ENCODE measurements at places on chromosomes 13 and 19.

GRCh38 chr19:52724701-52725514 lies 9.9 kb downstream of the ZNF611 start:
- no peak for DNase-seq

DNA sequence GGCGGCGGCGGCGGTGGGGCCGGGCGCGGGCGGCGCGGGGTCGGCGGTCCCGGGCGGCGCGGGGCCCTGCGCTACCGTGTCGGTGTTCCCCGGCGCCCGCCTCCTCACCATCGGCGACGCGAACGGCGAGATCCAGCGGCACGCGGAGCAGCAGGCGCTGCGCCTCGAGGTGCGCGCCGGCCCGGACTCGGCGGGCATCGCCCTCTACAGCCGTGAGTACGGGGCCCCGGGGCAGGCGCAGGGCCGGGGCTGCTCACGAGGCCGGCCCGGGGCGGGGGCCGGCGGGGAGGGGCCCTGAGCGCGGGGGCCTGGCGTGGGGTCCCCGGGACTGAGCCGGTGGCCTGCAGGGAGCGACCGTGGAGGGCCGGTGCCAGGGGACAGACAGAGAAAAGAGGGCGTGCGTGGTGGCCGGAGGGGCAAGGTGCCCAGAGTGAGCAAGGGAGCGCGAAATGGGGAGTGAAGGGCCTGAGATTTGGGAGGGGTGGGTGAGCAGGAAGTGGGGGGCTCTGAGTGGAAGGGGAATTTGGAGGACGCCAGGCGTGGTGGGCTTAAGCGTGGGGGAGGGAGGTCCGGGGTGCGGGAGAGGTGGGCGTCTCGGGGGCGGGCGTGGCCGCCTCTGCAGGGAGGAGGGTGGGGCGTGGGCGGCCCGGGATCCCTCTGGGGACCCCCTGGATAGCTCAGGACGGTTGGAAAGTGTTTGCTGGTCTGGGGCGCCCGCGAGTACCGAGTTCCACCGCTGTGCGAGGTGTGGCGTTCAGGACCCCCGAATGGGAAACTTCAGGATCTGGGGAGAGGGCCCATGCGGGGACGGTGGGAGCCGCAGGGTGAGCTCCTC lies 575 bp downstream of the CARM1 start:
- DNase-seq: no peak

GRCh38 chr13:75170311-75170710 lies 311.7 kb downstream of the TBC1D4 start:
- no peak for DNase-seq

GRCh38 chr13:44045180-44045562 lies 165.5 kb downstream of the LACC1 start:
- DNase-seq: no peak

DNA sequence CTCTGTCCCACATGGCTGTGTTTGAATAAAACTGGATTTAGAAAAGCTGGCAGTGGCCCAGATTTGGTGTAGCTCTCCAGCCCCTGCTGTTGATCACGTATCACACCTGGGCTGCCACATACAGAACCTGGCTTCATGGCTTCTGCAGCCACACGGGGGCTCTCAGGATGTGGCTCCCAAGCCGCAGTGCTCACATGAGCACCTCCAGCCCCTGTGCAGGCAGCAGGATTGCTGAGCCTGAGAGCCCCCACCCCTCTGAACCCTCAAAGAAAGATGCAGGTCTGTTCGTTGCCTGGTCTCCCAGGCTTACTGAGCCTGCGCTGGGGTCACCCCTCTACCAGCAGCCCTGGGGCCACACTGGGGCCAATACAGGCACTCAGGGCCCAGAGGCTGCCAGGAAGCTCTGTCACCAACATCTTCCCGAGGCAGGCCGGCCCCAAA lies 2.7 kb downstream of the PLEKHF1 start:
- no peak for DNase-seq

DNA sequence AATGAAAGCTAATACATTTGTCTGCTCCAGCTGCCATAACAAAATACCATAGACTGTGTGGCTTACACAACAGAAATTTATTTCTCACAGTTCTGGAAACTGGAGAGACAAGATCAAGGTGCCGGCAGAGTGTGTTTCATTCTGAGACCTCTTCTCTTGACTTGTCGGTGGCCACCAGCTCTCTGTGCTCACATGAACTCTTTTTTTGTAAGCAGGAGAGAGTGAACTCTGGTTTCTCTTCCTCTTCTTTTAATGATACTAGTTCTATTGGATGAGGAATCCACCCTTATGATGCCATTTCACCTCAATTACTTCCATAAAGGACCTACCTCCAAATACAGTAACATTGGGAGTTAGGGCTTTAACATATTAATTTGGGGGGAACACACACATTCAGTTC lies 11.7 kb downstream of the KCTD12 start:
- DNase-seq: no peak

DNA sequence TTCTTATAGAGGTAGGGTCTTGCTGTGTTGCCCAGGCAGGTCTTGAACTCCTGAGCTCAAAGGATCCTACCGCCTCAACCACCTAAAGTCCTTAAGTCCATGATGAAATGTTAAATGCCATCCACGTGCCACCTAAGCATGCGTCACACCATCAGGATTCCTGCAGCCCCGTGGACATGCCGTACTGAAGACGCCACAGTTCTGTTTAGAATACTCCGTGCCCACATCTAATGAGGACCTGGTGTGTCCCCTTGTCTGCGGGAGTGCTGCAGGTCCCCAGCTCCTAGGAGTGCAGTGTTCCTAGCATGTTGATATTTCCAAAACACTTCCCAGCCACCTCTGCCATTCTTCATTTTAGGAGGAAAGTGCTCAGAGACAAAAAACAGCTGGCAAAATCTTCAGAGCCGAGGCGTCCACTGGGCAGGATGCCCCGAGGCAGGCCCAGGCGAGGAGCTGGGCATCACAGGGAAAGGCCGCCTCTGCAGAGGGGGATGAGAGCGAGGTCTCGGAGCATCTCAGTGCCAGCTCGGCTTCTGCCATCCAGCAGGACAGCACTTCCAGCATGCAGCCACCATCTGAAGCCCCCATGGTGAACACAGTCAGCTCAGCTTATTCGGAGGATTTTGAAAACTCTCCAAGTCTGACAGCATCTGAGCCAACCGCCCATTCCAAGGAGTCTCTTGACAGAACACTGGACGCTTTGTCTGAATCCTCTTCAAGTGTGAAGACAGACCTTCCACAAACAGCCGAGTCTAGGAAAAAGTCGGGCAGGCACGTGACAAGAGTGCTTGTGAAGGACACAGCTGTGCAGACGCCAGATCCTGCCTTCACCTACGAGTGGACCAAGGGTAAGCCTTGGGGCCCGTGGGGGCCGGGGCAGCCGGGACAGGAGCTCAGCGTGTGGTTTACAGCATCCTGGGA lies 13.2 kb downstream of the C19orf44 start:
- DNase-seq: no peak

DNA sequence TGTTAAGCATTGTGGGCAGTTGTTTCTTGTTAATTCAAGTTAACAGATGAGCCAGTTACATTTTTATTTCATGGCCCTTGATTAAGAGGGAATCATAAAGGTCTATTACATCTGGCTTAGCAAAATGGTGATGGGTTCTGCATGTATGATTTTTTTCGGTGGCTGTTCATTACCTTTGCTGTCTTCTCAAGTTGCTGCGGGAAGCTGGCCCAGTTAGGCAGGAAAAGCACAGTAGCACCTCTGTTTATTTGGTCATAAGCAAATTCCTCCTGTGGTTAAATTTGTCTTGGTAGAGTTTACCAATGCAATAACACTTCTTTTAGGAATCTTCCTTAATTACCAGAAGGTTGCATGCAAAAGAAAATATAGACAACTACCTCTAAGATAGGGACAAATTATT lies 104.5 kb downstream of the FRY start:
- DNase-seq: no peak

- no peak for DNase-seq
Measured at GRCh38 chr13:99065235-99066015, 87.6 kb upstream of the DOCK9 start.

- no peak for DNase-seq
Measured at GRCh38 chr19:1512671-1513498, at the start of gene ADAMTSL5. TSS of gene ADAMTSL5 (minus strand) at chr19:1513019. CDS start at chr19:1510943, 2,076 bp downstream.

DNA sequence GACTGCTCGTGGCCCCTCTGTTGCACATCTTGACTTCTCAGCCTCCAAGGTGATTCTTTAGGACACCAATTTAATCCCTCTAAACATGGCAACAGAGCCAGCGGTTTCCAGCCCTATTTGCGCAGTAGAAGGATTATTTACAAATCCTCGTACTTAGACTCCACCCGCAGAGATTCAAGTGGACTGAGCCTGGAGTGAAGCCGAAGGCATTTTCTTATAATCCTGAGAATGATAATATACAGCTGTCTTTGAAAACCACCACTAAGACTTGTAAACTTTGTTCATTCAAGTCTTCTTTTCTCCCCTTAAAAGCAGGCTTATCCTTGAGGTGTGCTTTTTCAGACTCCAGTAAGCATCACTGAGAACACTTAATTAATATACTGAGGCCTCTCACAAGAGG lies 4.8 kb upstream of the DPRX start:
- no peak for DNase-seq

GRCh38 chr19:14614099-14614412 lies 31.2 kb downstream of the CLEC17A start:
- DNase-seq: no peak

DNA sequence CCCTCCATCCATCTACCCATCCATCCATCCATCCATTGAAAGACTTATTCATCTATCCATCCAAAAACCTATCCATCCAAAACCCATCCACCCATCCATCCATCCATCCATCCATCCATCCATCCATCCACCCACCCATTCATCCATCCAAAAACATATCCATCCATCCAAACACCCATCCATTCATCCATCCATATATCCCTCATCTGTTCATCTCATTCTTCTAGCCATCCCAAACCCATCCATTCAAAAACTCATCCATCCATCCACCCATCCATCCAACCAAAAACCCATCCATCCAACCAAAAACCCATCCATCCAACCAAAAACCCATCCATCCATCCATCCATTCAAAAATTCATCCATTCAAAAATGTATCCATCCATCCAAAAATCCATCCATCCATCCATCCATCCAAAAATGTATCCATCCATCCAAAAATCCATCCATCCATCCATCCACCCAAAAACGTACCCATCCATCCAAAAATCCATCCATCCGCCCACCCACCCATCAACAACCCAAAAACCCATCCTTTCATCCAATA lies 56.5 kb downstream of the TSHZ3 start:
- DNase-seq: no peak

GRCh38 chr13:40060296-40061007 lies 405.0 kb downstream of the COG6 start:
- no peak for DNase-seq

DNA sequence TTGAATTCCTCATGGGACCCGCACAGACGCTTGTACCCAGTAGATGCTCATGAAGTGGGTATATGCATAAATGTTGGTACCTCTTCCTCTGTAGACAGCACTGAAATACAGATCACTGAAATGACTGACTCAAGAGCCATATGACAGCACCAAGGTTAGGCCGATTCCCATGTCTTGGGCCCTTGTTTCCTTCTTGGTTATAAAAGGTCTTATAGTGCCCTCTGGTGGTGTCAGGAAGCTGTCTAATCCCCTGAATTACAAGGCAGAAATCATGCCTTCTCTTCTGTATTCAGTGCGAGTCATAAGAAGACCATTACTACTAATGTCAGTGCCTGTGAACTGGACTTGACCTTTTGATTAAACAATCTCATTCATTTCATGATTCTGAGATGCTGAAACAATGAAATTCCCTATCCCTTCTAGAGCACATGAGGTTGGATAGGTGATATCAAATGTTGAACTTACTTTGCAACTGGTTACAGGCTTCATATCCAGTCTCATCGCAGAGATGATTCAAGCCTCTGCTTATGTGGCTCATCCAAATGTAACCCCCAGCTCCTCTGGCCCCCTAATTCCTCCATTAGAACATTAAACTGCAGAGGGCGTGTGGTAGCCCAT lies 59.7 kb downstream of the SPATA13 start:
- peak; percentile 52 for DNase-seq

DNA sequence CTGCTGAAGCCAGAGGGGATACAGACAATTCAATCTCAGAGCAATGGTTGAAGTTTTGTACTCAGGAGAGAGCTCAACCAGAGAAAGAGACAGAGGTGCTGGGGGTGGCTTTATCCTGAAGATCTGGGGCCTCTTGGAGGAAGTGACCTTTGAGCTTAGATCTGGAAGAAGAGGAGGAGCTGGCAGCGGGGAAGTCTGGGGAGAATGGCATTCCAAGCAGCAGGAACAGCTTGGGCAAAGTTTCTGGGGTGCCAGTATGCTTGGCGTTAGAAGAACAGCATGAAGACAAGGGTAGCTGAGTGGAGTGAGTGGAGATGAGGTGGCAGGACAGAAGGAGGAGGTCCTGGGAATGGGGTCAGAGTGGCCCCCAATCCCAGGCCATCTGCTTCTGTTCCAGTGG lies 11.3 kb downstream of the MAST3 start:
- no peak for DNase-seq

GRCh38 chr13:48505597-48506091 lies 27.2 kb downstream of the RCBTB2 start:
- DNase-seq: no peak

DNA sequence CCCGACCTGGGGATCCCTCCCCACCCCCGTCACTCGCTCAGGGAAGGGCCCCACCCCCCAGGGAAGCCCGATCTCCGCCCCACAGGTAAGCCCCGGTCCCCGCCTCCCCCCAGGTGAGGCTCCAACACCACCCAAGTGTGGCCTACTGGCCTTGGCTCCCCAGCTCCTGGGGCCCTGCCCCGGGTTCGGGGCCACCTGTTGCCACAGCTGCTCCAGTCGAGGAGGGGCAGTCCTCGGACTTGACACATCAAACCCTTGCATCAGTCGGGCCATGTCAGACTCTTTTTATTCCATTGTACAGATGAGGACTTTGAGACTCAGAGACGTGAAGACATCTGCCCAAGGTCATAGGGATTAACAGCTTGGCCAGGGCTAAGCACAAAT lies 512 bp downstream of the CC2D1A start:
- no peak for DNase-seq

- no peak for DNase-seq
Measured at GRCh38 chr13:50693727-50694126, 149.8 kb downstream of the DLEU7 start.

GRCh38 chr13:100175078-100175802 lies 86.3 kb downstream of the PCCA start:
- DNase-seq: no peak

DNA sequence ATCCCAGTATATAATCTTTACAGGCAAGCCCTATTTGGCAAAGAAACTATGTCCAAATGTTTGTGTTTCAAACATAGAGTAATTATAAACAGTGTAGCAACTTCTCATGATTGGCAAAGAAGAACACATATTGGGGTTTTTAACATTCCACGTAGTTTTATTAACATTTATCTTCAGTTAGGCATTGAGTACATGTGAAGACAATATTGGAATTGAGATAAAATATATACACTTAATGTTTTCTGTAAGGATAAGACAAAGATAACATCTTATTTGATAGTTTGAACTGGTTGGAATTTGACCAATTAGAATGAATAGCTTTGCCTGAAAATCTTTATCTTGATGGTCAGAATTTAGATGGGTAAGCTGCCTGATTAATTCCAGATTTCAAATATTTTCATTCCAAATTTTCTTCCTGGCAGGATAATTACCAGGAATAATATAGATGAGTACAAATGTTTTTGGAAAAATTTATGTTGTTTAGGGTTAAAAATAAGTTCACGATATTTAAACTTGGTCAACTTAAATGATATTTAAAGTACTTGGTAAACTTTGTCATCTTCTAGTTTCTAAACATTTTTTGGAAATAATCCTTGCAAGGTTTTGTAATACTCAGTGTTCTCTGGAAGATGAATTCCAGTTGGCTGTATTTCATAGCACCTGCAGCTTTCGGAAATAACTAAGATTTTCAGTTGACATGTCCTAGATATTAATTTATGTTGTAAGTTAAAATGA lies 536.5 kb upstream of the SPRY2 start:
- no peak for DNase-seq
